ENCODE measurements at places on chromosomes 4 and X.

DNA sequence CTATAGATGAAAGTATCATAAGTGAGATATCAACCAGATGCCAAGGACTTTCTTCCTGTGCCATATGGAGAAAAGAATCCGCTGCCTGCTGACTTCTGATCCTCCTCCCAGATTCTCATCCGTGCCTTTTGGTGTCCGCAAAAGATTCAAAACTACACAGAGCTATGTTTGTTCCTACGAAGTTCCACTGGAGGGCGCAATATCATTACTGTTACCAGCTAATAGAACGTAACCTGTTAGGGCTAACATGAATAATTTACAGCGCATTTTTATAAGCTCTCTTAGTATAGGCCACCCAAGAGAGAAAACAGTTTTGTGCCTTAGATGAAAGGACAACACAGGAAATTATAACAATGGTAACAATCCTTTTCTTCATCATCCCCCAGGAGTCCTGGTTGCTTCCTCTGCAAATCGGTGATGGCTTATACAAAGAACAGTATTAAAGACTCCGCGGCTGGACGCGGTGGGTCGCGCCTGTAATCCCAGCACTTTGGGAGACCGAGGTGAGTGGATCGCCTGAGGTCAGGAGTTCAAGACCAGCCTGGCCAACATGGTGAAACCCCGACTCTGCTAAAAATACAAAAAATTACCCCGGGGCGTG, 22.8 kb upstream of the CENPVL3 start:
- DNase-seq: no peak

DNA sequence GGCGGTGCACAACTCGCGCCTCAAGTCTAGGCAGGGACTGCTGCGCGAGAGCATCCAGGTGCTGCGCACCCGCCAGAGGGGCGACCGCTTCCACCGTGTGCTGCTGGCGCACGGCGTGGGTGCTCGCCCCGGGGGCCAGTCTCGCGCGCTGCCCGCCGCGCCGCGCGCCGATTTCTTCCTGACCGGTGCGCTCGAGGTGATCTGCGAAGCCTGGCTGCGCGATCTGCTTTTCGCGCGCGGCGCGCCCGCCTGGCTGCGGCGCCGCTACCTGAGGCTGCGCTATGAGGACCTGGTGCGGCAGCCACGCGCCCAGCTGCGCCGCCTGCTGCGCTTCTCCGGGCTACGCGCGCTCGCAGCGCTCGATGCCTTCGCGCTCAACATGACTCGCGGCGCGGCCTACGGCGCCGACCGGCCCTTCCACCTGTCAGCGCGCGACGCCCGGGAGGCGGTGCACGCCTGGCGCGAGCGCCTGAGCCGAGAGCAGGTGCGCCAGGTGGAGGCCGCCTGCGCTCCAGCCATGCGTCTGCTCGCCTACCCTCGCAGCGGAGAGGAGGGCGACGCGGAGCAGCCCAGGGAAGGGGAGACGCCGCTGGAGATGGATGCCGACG, 1.3 kb downstream of the CHST7 start:
- no peak for DNase-seq

DNA sequence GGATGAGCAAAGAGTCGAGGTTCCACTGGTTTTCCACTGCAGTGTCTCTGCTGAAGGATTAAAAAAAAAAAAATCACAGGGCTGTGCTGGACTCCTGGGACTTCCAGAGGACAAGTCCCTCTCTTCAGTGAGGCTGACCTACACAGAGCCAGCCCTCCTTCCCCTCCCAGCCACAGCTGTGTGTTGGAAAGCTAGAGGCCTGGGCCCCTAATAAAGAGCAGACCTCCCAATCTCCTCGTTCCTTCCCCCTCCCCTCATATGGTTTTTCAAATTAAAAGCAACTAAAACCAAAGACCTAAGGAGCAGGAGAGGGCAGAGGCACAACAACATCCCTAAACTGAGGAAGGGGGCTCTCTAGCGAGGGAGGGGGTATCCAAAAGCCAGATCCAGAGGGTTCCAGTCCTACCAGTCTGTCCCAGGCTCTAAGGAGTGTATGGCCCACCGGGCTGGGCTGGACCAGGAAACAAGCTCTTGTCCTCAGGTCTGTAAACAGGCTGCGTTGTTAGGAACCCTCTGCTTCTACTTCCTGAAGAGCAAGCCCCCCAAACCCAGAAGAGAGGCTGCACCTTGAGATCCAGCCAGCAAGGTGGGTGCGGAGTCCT, 4.0 kb upstream of the PDGFRA start:
- no peak for DNase-seq

DNA sequence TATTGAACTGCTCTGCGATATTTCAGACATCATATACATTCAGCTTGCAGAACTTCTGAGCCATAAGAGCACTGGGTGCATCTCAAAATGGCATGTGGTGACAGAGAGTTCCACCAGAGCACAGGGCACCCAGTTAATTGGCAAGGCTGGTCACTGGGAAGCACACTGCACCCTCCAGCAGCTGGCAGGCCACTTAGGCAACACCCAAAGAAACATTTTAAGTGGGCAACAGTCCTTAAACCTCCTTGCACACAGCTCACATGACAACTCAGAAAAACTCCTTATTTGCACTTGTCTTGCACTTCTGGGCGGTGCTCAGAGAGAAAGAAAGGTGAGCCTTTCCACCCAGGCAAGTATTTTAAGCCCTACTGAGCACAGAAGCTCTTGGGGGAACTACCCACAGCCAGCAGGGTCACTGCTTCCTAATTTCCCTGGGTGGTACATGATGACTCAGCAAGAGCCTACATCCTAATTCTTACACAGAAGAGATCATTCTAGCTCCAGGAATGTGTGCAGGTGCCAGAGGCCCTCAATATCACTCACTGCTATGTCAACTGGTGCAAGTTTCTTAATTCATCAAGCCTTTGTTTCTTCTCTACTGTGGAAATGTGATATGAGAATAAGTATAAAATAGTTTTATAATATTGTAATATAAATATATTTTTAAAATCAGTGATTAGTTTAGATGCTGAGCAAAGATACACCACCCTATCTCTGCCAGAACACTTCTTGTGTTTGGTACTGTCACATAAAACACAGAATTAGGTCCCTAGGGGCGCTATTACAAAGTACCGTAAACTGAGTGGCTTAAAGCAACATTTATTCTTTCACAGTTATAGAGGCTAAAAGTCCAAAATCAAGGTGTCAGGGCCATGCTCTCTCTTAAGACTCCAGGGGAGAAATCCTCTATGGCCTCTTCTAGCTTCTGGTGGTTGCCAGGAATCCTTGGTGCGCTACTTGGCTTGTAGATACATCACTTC, 155.1 kb upstream of the PPARGC1A start:
- DNase-seq: no peak

GRCh38 chrX:148459343-148459742, 41.1 kb upstream of the AFF2 start:
- no peak for DNase-seq

GRCh38 chr4:184398741-184399511, 75.4 kb downstream of the IRF2 start:
- DNase-seq: no peak

DNA sequence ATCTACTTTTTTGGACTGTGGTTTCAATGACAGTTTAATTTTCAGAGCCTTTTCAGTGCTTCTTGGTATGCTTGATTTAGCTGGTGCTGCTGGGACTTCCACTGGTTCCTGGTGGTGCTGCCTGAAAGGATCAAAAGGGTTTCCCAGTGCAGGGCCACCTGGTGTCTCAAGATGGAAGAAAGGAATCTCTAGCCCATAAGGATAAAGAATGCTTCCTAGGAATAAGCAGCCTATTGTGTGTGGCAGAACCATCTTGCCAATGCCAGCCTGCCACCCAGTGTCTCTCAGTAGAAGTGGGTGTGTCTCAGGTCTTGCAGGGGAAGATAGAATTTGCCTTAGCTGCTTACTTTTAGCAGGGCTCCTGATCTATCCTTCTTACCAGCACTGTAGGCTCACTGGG, 15.0 kb upstream of the RAI2 start:
- no peak for DNase-seq

GRCh38 chrX:144566592-144566991, 680.7 kb upstream of the SPANXN1 start:
- DNase-seq: no peak

- no peak for DNase-seq
These were observed 36.7 kb upstream of the PLK4 start for GRCh38 chr4:127843704-127844600.

DNA sequence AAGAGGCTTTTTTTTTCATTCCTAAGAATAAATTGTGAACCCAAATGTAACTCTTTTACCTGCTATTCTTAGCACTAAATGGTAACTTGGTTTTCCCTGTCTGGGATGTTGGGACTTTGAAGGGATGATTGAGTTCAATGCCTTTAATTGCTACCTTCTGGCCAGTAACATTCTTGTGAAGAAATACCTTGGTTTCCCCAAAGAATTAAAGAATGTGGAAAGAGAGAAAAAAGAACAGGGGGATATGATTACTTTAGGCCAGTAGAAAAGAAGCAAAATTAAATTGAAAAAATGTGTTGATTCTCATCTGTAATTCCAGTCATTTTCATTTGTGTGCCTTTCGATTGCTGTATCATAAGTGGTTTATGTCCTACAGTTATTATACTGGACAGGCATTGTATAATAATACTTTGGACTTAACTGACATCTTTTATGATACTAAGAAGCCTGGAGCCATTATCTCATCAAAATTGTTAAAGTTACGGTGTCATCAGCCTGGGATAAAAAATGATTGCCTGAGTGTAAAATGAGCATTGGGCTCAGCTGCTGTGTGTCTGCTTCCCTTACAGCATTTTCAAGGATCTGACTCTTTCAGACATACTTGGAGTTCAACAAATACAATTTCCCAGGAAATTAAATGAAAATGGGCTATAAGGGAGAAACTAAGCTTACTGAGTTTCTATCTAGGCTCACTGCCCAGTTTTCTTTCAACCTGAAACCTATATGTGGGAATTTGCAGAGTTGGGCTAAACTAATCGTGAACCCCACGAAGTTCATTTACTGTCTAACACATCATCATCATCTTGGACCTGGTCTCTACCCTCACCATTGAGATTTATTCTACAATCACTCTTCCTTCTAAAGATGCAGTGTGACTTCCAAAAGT, 146.3 kb downstream of the SHROOM3 start:
- DNase-seq: no peak

- no peak for DNase-seq
These were observed 7.4 kb downstream of the ZNF81 start for GRCh38 chrX:47844117-47844516.

GRCh38 chrX:154440623-154441357, 3.2 kb upstream of the FAM50A start:
- no peak for DNase-seq

GRCh38 chr4:41287852-41288251, 31.1 kb downstream of the UCHL1 start:
- no peak for DNase-seq

GRCh38 chr4:46508216-46508615, 118.3 kb upstream of the GABRA2 start:
- no peak for DNase-seq

- no peak for DNase-seq
These were observed 4.5 kb upstream of the RHOH start for GRCh38 chr4:40192114-40193015.

DNA sequence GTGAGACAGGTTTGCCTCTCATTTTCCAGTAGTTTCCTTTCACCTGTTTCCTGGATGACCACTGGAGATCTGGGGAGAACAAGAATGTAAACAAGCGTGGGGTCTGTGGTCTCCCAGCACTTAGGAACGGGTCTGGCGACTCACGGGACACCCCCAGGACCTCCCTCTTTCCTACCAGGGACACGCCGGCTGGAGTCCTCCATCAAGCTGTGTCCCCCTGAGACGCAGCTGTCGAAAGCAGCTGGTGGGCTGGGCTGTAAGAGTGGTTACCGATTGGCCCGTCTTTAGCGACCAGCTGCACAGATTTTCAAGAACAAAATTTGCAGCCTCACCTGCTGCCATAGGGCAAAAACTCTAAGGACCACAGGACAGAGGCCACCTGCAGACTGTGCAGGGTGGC, 11.9 kb downstream of the LRPAP1 start:
- DNase-seq: no peak

DNA sequence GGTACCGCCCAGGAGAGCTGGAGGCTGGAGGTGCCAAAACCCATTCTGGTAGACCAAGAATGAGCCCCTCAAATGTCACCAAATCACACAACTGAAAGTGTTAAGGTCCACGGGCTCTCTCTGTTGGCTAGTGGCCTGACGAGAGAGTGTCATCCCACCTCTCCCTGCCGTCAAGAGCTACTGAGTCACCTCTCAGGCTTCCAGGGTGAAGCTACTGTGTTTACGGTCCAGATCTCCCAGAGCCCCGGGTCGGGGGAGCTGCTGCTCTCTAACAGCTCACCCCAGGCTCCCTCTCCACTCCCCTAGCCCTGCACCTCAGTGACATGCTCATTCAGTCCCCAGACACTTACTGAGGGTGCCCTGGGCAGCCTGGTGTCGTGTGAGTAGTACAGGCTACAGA, 59.2 kb downstream of the ADGRG2 start:
- DNase-seq: no peak

DNA sequence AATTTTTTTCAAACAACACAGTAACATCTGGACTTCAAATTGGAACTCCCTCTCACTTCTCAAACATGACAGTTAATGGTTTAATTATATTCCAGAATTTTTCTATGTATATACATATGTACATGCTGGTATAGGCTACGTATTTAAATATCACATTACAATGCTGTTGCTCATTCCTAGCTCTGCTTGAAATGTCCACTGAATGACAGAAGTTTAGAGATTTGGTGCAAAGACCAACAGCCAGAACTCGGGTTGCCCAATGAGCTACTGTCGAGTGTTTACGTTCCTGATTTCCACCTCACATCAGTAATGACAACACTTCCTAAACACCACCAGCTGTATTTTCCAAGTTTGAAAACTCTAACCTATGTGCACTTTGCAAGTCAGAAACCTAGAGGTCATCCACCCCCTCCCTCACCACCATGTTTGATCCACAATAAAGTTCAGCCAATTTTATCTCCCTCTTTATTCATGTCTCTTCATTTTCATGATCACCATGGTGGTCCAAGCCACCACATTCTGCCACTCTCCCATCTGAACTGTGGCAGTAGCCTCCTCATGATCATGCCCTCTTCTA, 49.3 kb upstream of the RPL34 start:
- DNase-seq: no peak

- DNase-seq: no peak
These were observed 616 bp downstream of the MAML3 start for GRCh38 chr4:140153419-140153717.

GRCh38 chrX:40947276-40947675, 138.0 kb upstream of the USP9X start:
- no peak for DNase-seq

GRCh38 chr4:41106081-41106480, 108.3 kb downstream of the APBB2 start:
- no peak for DNase-seq

- no peak for DNase-seq
These were observed 307.6 kb upstream of the NOCT start for GRCh38 chr4:138707746-138708677.

DNA sequence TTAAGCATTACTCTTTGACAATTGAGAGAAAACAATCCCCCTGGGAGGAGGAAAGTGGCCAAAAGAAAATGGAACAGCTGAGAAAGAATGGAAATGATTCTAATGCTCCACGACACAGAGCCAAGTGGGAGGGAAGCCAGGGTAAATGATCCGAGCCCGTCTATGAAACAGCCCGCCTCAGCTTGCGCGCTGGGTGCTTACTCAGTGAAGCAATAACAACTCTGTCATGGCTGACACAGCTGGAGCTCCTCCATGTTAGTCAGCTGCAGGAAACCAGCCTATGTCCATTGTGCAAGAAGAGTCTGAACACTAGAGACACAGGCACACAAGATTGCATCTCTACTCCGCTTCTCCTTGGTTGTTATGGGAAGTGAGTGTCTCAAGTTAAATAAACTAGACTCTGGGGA, 19.3 kb downstream of the NOA1 start:
- no peak for DNase-seq
